ENCODE measurements at places on chromosomes 5 and 9. TPM values are rescaled to one million over a fixed set of nuclear protein-coding genes. Genes with fewer than 3 reads are reported as not detected.

DNA sequence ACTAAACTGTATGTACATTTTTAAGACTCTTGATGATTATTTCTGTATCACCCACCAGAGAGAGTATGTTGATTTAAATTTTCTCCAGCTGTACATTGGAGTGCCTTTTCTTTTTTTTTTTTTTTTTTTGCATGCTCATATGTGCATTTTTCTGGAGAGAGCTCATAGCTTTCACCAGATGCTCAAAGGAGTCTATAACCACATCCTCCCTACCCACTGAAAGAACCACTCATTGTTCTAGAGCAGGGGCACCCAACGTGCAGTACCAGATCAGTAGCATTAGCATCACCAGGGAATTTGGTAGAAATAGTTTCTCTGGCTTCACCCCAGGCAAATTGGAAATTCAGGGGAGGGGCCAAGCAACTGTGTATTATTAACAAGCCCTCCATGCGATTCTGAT, 53.9 kb upstream of the TMEM171 start:
- DNase-seq, result no peak

DNA sequence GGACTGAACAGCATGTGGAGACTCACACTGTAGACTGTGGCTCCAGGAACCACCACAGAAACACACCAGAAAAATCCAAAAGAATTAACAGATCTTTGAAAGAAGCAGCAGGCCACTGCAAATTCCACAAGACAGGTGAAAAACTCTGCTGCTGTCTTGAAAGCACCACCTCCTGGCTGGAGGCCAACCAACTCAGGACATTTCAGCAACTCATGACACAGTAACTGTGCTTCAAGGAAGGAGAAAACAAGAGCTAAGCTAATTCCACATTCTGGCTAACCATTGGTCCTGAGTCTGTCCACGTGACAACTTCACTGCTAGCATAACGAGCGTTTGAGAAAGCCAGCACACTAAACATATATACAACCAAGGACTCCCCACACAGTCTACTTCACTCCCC, 625.1 kb downstream of the PRELID2 start:
- DNase-seq, result no peak

- DNase-seq, result no peak
Measured at GRCh38 chr9:131589124-131589711, 43.9 kb downstream of the PRRT1B start.

DNA sequence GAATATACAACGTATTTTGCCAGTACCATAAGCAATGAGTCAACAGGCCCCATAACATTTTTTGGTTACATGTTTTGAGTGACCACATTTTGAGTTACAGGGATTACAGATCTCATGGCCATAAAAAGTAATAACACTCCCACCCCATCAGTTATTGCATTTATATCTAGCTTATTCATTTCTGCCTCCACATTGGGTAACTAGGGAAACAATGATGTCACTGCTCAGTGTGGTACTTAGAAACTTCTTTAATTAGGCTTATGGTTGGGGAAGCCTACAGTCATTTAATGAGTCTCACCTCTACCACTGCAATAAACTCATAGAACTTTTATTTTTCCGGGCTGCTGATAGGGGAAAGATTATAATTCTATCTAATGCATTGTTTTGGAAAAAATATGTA, 39.9 kb upstream of the SMIM15 start:
- no peak for DNase-seq

- no peak for DNase-seq
Measured at GRCh38 chr5:165477546-165477945, 1972.1 kb downstream of the MAT2B start.

- no peak for DNase-seq
Measured at GRCh38 chr5:169218176-169218575, 82.8 kb downstream of the SLIT3 start.

- no peak for DNase-seq
Measured at GRCh38 chr5:23606927-23607326, 99.5 kb downstream of the PRDM9 start.

The BSPRY gene
- total RNA-seq, result 0.24 TPM

DNA sequence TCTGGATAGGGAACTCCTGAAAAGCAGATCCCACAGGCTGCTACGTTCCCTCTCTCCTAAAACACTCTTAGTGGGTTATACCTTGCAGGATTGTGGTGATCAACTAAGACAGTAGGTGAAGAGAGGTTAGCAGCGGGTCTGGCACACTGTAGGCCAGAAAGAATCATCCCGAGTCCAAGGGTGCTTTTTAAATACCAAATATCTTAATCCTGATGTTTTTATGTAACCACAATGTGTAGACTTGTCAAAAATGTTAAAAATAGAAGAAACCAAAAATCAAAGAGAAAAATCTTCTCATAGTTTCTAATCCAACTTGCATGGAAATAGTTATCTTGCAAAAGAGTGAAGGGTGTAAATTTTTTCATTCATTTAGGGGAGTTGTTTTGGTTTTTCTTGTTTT, 52.3 kb upstream of the IFNK start:
- DNase-seq, result no peak

DNA sequence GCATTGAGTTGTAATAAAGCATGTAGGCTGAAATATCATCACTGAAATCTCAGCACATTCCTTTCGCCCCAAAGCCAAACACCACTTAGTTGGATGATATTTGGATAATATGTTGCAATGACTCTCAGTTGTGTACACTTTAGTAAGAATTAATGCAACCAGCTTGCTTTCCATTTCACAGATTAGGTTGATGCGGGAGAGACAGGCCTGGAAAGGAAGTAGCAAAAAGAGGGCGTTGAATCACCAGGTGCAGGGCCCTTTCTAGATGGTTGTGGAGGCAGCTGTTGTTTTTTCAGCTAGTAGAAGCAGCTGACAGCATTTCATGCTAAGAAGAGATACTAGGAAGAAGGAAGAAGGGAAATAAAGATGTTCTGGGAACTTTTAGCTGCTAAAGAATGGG, 30.9 kb downstream of the DMRT3 start:
- no peak for DNase-seq

Measured in Right ventricle myocardium superior (tissue), 1 donor.